ENCODE measurements at places on chromosomes 2 and 18.

- no peak for DNase-seq
Measured at GRCh38 chr18:11541179-11541578, 68.2 kb upstream of the SLC35G4 start.

- no peak for DNase-seq
Measured at GRCh38 chr2:160582081-160582480, 88.5 kb upstream of the RBMS1 start.

GRCh38 chr2:71756280-71756906, 303.0 kb downstream of the DYSF start:
- no peak for DNase-seq

- no peak for DNase-seq
Measured at GRCh38 chr2:121505005-121505404, 25.7 kb upstream of the RNU4ATAC start.

DNA sequence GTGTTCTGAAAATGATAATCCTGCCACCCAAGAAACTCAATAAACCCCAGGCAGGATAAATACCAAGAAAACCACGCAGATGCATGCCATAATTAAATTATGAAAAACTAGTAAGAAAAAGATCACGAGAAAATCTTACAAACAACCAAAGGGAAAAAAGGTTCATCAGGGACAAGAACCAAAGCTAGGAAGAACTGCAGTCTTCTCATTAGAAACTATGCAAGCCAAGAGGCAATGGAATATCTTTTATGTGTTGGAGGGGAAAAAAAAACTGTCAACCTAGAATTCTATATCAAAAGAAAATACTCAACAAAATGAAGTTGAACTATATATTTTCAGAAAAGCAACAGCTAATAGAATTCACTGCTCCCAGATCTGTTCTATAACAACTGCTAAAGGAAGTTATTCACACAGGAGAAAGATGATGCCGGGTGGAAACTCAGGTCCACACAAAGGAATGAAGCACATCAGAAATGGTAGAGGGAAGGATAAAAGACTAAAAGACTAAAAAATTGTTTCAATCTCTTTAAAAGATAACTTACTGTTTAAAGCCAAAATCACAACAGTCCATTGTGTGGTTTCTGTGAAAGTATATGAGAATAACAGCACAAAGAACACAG, 55.0 kb downstream of the NDUFA10 start:
- no peak for DNase-seq
